GM23338 (cell line): ENCODE measurements at places on chromosomes 3 and 15. TPM values are rescaled to one million over a fixed set of nuclear protein-coding genes. Genes with fewer than 3 reads are reported as not detected.

DNA sequence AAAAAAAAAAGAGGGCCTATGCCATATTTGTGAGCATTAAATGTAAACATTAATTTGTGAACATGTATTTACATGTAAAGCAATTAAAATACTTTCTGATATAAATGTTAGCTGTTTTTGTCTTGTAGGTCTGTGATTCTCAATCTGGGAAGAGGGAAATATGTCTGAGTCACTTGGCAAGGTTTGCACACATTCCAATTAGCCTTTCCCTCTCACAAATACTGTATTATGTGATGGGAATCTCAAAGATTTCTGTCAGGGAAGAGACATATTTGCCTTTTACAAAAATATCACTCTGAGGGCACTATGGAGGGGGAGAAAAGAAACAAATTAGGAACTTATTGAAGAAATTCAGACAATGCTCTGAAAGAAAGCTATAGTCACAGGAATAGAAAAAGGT is 483.6 kb downstream of the GBE1 start:
- DNase-seq, result no peak

GRCh38 chr3:71144525-71145253 is 438.8 kb downstream of the FOXP1 start:
- DNase-seq, result no peak

DNA sequence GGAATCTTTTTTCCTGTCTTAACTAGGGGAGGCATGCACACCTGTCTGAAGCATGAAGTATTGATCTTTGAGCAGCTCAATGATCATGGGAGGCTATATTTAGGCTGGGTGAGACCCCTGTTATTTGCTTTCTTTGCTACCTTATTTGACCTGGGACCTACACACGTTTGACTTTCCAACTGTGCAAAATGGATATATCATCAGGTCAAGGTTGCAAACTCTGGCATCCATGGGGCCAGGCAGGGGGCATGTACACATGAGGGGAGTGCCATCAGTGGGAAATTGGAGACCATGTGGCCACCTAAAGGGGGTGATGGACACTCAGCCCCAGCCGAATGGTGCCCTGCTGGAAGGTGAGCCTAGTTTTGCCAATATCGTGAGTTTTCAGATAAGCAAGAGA is 174.2 kb downstream of the FEZF2 start:
- DNase-seq, result no peak

DNA sequence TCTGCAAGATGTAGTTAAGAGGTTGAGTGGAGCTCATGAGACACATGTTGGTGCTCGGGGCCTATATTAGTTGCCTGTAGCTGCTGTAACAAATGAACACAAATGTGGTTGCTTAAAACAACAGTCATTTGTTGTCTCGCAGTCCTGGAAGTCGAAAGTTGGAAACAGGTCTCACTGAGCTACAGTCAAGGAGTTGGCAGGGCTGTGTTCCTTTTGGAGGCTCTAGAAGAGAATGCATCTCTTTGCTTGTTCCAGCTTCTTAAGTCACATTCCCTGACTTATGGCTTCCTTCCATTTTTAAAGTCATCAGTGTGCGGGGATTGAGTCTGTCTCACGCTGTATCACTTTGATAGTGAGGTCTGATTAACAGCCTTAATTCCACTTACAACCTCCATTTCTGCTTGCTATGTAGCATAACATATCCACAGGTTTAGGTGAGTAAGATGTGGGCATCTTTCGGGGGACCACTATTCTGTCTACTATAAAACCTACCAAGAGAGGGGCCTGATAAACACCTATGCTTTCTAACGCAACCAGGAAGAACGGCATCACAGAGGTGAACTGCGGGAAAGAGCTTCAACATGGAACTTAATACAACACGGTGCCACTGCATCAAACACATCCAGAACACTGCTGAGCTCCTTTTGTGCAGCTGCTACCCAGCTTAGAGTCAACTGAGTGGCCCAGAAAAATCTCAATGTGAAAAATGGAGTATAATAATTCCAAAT is 119.4 kb downstream of the ATP10A start:
- no peak for DNase-seq

- DNase-seq, result no peak
Observed at GRCh38 chr3:196144383-196145105, 62.7 kb upstream of the TFRC start.

GRCh38 chr3:16430717-16431630 is 82.5 kb downstream of the RFTN1 start:
- no peak for DNase-seq

DNA sequence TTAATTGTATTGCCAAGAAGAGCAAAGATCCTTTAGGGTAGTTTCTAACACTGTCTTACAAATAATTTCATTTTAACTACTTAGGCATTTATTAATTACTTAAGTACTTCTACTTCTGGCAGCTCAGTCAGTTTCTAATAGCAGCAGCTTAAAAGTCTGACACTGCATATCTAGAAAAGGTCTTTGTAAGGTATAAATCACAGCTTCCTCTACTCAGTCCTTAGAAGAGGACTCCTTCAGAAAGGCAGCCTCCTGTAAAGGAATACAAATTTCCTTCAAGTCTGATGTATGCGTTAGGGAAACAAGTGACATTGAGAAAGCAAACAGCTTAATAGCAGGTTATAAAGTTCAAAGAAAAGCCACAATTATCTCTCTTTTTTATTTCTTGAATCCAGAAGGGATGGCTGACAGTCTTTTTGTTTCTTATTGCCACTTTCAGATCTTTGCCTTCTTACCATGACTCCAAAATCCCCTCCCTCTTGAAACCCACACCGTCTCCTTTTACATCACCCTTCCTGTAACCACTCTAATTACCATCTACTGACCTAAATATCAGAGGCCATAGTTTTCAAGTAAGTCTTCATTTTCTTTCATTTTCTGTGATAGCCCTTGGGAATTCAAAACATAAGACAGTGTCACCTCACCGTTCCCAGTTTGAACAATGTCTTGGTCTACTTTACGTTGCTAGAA is 109.5 kb downstream of the CGGBP1 start:
- DNase-seq, result no peak

DNA sequence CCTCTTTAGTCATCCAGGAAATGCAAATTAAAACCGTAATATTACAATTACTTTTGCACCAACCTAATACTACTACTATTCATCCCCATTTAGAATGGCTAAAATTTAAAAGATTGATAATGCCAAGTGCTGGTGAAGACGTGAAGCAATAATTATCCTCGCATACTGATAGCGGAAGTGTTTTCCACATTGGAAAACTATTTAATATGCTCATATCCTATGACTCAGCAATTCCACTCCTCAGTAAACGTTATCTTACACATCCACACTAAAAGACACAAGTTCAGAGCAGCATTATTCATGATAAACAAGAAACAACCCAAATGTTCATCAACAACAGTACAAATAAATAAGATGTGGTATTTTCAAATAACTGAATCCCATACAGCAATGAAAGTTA is 70.6 kb downstream of the VPS13C start:
- DNase-seq, result no peak

Gene RETNLB
- total RNA-seq, result not detected in 2 replicates

Gene TMEM212
- not detected in 2 replicates for total RNA-seq

Gene PARP6
- total RNA-seq, result 17.8 and 28.1 TPM in 2 replicates
